Peyer's patch (tissue), 4 donors: ENCODE measurements at places on chromosomes 3 and 15. TPM values are rescaled to one million over a fixed set of nuclear protein-coding genes. Genes with fewer than 3 reads are reported as not detected.
A peak's percentile ranks its signal among the peaks of the same experiment; 100 is the strongest.

DNA sequence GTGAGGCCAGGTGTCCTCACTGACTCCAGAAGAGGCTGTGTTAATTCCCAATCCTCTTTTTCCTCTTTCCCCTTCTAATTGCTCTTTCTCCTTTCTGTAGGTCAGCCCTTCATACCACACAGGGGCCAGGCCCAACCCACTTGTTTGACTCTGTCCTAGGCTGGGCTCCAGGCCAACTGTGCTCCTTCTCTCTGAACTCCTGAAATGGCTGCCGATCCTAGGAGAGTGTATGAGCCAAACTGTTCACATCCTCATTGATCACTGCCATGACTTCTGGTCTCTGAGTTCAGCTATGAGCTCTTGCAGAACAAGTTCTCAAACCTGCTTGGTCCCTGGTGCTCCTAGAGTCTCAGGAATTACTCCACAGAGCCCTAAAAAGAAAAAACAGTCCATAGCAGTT is 145.1 kb downstream of the VGLL4 start:
- DNase-seq = peak; percentile 21

DNA sequence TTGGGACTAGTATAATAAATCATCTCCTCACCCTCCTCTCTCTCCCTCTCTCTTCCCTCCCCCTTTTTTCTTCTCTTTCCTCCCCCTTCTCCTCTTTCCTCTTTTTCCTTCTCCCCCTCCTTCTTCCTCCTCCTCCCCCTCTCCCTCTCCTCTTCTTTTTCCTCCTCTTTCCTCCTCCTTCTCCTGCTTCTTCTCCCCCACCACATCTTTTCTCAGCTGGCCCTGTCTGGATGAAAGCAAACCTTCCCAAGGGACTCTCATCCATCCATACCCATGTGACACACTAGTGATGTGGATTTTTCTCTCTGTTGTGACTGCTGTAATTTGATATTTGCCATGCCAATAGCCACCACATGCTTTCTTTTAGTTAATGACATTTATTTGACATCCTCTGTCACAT is 127.2 kb downstream of the EBLN2 start:
- DNase-seq = no peak

DNA sequence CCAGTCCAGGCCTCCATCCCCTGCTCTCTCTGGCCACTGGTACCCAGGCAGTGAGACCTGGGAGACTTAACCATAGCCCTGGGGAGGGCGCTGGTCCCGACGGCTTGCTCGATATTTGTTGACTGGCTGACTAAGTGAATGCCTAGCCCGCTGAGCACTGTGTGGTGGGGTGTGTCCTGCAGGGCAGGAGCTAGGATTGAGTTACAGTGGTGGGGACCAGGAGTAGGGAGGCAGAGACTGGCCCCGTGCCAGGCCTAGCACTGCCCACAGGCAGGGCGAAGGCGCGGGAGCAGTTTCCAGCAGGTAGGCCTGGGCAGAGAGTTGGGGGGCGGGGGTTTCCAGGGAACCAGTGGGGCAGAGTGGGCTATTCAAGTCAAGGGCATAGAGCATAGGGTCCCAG is at the start of gene VILL:
Gene VILL (plus strand): TSS at position 260 of the 400 bp plus-strand sequence. CDS start 2,887 bp downstream, outside the sequence.
- DNase-seq = peak; percentile 87

DNA sequence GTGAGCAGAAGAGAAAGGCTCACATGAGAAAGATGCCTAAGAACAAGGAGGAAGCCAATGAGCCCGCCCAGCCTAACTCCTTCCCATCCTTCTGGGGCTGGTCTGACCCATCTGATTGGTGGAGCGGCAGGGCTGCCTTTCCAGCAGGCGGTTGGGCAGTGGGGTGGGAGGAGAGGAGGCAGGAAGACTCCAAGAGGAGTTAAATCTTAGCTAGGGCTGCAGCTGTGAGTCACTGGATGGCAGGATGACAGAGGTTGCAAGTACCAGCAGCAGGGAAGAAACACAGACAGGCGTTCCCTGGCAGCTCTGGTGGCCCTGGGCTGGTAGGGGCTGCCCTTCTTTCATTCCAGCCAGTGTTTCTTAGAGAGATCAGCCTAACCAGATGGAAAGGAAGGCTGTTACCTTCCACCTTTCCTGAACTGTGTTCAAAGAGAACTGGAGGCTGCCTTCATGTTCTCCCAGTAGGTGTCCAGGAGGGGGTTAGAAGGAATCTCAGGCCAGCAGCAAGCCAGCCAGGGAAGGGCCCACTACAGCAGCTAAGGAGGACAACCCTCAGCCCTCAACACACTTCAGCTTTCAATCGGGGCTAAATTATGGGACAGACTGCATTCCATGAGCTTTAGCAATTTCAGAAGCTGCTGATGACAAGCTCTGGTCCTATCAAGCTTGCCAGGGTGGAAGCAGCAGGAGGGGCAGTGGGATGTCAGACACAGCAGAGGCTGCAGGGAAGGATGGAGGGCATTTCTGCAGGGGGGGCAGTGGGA is 50.3 kb downstream of the CHSY1 start:
- DNase-seq = peak; percentile 44

DNA sequence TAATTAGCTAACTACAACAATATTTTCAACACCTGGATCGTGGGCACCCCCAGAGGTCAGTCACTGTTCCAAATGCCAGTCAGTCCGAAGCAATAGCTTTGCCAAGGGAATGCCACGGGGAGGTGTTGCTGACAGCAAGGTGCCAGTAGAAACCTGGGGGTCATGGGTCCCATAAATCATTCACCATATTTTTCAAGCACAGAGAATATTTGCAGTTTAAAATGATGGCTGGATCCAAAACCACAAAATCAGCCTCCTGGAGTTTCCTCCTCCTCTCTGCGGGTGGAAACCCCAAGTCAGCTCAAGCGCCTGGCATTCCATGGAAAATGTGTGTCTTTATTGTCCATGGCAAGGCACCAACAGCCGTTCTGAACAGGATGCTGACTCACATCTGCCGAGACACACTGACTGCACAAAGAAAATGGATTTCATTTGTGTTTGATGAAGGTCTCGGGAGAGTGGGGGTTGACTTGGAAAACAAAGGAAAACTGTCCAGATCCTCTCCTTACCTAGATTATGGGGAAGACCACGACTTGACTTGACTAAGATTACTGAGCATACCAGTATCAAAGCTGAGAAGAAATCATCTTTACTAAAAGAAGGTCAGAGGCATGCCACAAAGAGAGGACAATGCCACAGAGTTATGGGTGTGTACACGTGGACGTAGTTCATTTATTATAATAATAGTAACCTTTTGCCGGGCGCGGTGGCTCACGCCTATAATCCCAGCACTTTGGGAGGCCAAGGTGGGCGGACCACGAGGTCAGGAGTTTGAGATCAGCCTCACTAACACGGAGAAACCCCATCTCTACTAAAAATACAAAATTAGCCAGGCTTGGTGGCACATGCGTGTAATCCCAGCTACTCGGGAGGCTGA is 26.4 kb downstream of the ANXA2 start:
- DNase-seq = no peak

DNA sequence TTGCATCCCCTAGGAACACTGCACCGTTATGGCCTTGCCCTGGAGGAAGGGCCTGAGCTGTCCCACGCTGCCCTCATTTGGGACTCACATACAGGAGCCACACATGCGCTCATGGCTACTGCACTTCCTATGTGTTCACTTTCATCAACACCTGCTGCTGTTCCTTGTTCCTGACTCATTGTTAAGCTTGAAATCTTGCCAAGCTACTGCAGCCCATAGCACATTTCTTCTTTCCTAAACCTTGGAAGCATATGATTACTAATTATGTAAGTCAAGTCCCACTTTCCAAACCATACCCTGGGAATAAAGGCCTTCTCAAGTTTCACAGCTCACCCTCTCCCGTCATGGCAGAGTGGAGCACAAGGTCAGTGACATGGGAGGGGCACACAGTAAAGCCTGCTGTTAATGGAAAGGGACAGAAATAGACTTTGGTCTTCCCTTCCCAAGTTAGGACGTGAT is 307.9 kb downstream of the CLSTN2 start:
- no peak for DNase-seq

GRCh38 chr3:124860599-124860998 is 26.6 kb downstream of the ITGB5 start:
- no peak for DNase-seq

- DNase-seq = no peak
Measured at GRCh38 chr15:81853150-81853748, 192.6 kb downstream of the MEX3B start.

GRCh38 chr15:77064539-77065308 is 6.2 kb downstream of the TSPAN3 start:
- no peak for DNase-seq

GRCh38 chr3:168611826-168612225 is 516.1 kb upstream of the GOLIM4 start:
- no peak for DNase-seq

- no peak for DNase-seq
Measured at GRCh38 chr3:116579840-116580239, 129.7 kb upstream of the TUSC7 start.

DNA sequence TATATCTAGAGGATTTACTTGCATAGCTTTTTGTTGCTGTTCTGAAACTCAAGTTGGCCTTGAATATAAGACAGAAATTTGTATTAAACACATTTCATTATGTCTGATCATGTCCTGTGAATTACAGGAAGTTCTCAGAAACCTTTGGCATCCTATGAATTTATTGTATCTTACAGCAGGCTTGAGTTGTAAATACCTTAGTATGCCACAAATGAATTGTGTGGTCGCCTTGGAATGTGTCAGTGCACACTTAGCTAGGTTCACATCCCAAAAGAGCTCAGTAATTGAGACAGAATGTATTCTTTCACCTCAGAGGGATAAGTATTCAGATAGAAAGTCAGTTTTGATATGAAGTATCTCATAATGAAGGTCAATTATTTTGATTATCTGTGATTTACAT is 83.4 kb downstream of the NEK11 start:
- DNase-seq = no peak

GRCh38 chr15:35208353-35208752 is 123.3 kb upstream of the NANOGP8 start:
- no peak for DNase-seq

DNA sequence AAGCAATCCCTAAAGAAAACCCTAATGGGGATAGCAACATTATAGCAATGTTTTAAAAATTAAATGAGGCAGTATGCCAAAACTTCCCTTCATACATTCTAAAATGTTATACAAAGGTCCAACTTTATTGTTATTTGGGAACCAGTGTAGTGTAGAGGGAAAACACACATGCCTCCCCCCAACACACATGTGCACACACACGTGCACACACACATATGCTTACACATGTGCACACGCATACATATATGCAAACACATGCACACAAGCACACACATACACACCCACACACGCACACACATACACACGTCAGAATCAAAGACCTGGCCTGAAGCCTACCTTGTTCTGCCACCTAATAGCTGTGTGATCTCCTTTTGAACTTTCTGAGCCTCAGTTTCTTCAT is 83.3 kb downstream of the SCN11A start:
- no peak for DNase-seq

GRCh38 chr3:182983876-182984275 is 3.5 kb upstream of the DCUN1D1 start:
- DNase-seq = no peak

DNA sequence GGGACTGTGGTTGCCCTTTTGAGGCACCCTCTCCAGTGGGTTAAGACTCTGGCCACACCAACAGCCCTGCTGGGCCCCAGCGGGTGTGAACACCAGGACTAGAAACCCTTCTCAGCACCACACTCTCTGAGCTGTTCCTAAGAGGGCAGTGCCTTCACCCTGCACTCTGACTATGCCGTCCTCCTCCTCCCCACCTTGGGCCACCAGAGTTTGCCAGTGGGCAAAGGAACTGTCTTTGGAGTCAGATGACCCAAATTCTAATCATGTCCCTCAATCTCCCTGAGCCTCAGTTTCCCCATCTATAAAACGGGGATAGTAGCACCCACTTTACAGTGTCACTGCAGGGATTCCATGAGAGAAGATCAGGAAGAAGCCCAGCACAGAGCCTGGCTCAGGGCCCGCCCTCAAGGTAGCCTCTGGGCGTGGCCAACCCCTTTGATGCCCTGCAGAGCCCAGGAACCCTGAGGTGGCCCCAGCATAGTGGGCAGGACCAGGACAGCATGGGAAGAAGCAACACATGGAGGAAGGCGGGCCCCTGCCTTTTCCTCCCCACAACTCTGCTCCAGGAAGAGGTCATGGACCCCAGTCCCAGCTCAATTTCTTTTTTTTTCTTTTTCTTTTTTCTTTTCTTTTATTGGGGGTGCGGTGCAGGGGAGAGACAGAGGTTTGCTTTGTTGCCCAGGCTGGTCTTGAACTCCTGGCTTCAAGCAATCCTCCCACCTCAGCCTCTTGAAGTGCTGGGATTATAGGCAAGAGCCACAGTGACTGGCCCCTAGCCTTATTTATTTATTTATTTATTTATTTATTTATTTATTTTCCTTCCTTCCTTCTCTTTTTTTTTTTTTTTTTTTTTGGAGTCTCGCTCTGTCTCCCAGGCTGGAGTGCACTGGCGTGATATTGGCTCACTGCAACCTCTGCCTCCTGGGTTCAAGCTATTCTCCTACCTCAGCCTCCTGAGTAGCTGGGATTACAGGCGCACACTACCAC is 115.7 kb upstream of the LINGO1 start:
- DNase-seq = no peak

GRCh38 chr3:10303785-10304184 is 11.0 kb upstream of the GHRL start:
- DNase-seq = no peak

DNA sequence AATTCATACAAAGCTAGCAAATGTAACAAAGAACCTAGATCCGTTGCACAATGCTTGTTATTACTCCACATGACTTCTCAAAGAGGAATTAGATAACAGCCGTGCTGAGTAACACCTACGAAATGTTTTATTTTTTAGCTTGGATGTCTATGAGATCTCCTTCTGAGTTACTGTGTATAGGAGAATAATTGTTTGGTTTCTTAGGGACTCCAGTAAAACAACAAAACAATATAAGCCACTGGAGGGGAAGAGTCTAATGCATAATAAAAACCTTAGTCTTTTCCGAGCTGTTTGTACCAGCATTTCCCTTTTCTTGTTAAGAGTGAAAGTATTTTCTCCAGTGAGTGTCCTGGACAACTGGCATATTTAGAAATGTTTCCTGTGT is 15.6 kb downstream of the SNAP23 start:
- DNase-seq = no peak

GRCh38 chr3:5304789-5305683 is 117.5 kb downstream of the EDEM1 start:
- DNase-seq = peak; percentile 51

GRCh38 chr15:79016527-79017170 is 71.8 kb upstream of the CTSH start:
- DNase-seq = no peak

GRCh38 chr3:71771126-71771525 is 13.8 kb downstream of the PROK2 start:
- no peak for DNase-seq

GRCh38 chr15:37638116-37638515 is 296.3 kb upstream of the TMCO5A start:
- no peak for DNase-seq

- no peak for DNase-seq
Measured at GRCh38 chr15:68175526-68175925, 29.6 kb downstream of the CALML4 start.

DNAJA4 gene
- total RNA-seq = 25.6 TPM

PIK3CB gene
- 35.6 TPM for total RNA-seq

CKMT1B gene
- total RNA-seq = 134 TPM

AADACL2 gene
- not detected for total RNA-seq

AMOTL2 gene
- total RNA-seq = 20.3 TPM

ST8SIA2 gene
- not detected for total RNA-seq

ASB14 gene
- total RNA-seq = not detected

NME9 gene
- total RNA-seq = not detected

PARP6 gene
- total RNA-seq = 81.8 TPM

TMEM40 gene
- total RNA-seq = not detected

CACNA1D gene
- total RNA-seq = 74.6 TPM

EPHA3 gene
- total RNA-seq = 0.95 TPM
